GDM1 (cell line): ENCODE measurements at places on chromosomes 12 and 14.

DNA sequence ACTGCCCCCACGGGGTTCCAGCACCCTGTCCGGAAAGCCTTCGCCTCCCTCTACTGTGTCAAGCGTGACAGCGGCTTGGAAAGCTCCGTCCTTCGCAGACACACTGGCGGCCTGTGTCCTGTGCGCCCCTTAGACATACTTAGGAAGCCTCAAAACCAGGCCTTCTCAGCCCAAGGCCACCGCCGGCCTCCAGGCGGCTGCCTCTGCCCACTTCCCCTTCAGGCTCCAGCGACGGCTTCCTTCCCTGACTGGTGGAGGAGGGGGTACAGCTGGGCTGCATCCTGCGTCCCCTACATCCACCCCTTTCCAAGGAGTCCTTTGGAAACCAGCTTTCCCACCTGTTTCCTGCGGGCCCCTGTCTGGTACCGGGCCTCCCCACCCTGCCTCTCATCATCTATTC is 2.5 kb upstream of the CACNA2D4 start:
- peak; percentile 92 for DNase-seq

DNA sequence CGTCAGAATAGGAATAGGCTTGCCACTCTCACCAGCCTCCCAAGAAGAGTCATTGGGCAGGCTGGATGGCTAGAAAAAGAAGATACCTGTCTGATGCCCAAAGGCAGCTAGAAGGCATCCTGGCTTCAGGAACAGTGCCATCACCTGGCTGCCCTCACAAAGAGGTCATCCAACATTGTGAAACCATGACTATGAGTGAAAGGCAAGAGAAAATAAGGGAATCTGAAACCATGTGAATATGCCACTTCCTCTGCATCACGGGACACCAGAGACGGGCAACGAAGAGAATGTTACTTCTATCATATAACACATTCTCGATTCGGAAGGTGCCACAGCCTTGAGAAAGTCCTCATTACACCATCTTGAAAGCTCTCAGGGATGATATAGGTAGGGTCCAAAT is 182.0 kb downstream of the DAD1 start:
- no peak for DNase-seq

DNA sequence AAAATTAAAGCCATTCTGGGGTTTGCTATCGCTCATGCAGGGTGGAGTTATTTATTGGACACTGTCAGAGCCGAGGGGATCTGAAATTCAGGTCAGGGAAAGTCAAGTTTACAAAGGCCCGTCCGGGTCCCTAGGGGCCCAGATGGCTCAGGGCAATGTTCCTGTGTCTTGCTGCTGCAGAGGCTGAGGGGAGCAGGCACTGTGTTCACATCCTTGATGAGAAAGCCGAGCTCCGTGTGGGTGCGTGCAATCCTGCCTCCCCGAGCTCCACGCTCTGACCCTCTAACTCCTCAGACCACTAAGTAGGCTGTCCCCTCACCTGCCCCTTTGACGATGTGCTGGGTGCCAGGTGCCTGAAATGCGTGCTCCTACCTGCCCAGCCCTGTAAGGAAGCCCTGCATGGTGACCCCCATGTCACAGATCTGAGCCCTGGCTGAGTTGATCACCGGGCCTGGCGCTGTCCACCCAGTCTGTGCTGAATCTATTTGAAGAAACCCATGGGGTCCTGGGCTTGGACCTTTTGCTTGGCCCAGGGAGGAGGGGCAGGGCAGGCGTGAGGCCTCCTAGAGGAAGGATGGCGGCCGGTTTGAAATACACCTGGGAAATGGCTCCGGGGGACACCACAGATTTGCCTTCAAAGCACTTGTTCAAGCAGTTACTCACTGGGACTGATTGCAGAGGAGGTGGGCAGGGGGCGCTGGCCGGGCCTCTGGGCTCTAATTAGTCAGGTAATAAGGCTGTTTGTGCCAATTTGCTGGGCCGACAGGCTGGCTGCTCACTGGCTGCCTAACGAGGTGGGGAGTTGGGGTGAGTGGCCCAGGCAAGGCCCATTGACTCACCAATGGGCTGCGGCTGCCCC is 204.3 kb downstream of the KIF26A start:
- DNase-seq, result no peak

GRCh38 chr12:124359671-124360581 is 65.0 kb downstream of the RFLNA start:
- DNase-seq, result no peak

DNA sequence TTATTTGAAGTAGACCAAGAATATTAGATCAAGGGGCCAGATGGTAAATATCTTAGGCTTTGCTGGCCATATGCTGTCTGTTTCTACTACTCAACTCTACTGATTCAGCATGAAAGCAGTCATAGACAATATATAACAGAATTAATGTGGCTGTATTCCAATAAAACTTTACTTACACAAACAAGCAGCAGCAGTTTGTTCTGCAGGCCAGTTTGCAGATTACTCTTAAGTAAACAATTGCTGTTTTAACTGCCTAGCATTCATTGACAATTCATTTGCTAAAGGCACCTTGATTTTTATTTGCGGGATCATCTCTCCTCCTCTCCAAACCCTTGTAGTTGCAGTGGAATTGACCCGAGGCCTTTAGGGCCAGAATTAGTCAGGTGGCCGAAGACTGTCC is 94.1 kb upstream of the GARIN6 start:
- no peak for DNase-seq

GRCh38 chr12:51087818-51088217 is 4.4 kb upstream of the CSRNP2 start:
- DNase-seq, result no peak

GRCh38 chr12:107612508-107612907 is 73.1 kb upstream of the PWP1 start:
- DNase-seq, result no peak

DNA sequence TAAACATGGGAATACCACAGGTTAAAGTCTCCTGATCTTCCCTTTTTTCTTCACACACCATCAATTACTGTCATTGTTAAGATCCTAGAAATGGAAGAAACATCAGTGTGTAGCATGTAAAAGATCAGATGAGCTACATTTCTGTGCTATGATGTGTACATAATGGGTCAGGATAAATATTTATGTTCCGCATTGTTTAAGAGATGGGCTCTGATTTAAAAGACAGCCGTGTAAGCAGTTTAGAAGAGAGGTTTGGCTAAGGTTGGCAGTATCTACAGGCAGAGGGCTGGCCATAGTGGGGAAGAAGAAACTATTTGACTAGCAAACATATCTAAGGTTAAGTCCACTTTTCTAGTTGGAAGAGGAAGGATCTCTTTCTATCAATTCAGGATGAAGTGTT is 49.4 kb downstream of the LRRC9 start:
- DNase-seq, result no peak

- no peak for DNase-seq
These were observed 4.0 kb downstream of the FOXG1 start for GRCh38 chr14:28770630-28771029.

GRCh38 chr14:89728964-89729363 is 225.6 kb downstream of the EFCAB11 start:
- no peak for DNase-seq

DNA sequence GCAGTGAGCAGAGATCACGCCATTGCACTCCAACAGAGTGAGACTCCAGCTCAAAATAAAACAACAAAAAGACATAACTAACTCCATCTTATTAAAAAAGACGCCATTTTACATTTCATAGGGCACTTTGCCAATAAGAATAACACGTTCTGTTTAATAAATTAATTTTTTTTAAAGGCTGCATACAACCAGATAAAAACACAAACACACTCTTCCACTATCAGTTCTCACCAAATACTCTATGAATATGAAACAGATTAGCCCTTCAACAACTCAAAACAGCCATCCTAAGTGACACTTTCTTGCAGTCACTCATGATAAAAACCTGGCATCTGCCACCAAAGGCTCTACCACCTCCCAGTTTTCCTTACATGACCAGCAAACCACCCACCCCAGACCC is 16.1 kb downstream of the AICDA start:
- DNase-seq, result no peak

- DNase-seq, result no peak
These were observed 209.6 kb upstream of the SLC16A7 start for GRCh38 chr12:59386236-59386635.

DNA sequence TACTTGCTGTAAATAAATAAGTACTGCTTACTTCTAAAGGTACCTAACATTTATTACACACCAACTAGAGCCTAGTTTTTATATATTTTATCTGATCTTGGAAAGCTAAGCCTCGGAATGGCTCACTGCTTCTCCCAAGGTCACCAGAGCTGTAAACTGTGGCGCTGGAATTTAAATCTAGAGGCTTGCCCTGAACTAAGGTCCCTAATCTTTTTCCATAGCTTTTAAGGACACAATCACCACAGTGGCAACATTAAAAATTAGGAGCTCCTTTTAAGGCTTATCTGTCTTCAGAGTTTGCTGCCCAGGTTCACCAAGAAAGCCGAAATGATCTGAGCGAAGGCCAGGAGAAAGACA is 670 bp downstream of the CCNB1IP1 start:
- no peak for DNase-seq

DNA sequence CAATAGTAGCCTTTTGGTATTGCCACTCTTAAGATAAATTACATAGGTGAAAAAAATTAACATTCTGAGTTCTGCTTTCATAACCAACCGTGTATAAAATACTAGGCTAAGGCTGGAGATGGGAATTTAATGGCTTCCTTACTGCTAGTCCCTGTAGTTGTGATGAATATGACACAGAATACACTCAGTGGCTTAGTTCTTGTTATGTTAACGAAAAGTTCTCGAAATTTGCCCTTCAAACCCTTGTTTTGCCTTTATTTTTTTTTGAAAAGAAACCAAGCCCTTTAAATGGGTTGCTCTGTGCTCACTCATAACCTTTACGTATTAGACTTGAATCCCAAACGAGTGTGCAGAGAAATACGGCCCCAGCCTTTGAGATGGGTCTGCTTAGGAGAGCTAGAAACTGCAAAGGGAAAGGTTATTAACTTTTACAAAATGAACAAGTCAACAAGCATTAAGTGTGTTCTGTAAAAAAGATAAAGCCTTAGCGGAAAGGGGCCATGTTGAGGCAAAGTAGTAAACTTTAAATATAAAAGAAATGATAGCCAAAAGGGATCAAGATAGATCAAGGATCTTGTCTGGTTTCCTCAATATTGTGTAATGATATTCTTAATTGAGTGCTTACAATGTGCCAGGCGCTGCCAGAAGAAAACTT is 1.7 kb downstream of the NUDT4 start:
- DNase-seq, result no peak

GRCh38 chr12:79317179-79317847 is 373.5 kb downstream of the PAWR start:
- DNase-seq, result no peak

DNA sequence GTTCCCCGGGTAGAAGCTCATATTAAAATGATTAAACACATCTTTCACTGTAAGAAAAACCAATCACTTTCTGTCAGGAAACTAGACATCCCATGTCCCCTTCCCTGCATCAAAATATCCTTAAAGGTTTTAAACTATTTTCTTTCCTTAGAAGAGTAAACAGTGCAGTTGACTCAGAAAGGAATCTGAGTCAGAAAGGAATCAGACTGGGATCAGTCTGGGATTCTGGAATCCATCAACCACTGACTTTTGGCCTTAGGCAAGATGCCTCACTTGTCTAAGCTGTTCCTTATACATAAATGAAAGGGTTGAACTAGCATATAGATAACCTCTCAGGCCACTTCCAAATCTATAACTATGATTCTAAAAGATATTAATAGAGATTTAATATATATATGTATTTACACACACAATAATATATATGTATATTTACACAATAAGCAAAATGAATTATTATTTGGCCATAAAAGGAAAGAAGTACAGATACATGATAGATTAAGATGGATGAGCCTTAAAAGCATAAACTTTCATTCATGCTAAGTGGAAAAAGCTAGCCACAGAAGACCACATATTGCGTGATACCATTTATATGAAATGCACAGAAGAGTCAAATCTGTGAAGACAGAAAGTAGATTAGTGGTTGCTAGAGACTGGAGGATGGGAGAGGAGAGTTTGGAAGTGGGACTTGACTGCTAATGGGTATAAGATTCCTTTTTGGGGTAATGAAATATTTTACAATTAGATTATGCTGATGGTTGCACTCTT is 114.4 kb downstream of the SLC38A1 start:
- no peak for DNase-seq

GRCh38 chr14:50342221-50343078 is 30.3 kb downstream of the DMAC2L start:
- DNase-seq, result peak; percentile 66

- DNase-seq, result no peak
These were observed 48.5 kb downstream of the FGD6 start for GRCh38 chr12:95168746-95169145.

DNA sequence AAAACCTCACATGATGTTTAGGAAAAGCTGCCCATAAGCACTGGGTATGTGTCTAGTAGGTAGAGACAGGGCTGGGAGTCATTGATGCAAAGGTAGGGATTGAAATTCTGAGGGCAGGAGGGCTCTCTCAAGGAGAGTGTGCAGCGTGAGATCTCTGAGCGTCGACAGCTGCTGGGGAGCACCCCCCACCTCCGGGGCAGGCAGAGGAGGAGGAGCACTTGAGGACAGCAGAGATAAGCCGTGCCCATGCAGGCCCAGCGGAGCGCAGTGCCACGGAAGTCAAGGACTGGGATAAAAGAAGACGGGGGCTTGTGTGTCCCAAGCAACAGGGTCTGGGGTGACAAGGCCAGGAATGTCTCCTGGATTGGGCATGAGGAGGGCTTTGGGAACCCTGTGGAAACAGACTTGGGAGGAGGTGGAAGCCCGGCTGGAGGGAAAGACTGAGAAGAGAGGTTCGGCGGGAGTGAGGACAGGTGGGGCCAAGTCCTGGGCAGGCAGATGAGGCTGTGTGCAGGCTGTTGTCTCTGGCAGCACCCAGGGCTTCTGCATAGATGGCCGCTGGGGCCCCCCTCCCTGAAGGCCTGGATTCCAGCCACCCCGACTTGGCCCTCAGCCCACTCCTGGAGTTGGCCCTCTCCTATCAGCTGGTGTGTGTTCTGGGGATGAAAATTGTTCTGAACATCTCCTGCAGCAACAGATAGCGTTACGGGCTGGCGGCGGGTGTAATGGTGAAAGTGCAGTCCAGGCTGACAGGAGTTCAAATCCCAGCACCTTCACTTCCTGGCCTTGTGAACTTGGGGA is 1.9 kb downstream of the CACNA2D4 start:
- no peak for DNase-seq

DNA sequence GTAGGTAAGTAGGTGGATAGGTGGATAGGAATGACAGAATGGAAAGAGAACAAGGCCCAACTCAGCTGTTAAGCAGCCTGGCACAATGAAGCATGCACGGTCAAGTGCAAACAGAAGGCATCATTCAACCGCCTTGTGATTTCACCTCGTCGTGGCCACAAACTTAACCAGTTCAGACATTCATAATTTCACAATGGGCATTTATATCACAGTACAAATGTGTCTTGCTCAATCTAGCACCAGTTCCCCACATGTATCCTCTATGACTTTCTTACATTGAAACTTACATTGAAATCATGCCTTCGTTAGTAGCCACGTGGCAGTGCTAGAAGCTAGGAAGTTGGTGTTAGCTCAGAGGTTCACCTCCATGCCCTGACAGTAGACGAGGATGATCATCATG is 207.5 kb downstream of the ETV6 start:
- DNase-seq, result no peak

- DNase-seq, result no peak
These were observed 194.5 kb upstream of the GZMB start for GRCh38 chr14:24828486-24828885.

GRCh38 chr12:116026768-116027550 is 250.5 kb downstream of the MED13L start:
- DNase-seq, result no peak
